Activated naive CD4-positive, alpha-beta T cell treated with anti-CD3 and anti-CD28 coated beads, Interleukin-2, amount 50 U/mL, for 72 hours (primary cell): ENCODE measurements at places on chromosomes 6 and 20.

GRCh38 chr6:69881322-69882151 lies 15.2 kb downstream of the COL19A1 start:
- no peak for DNase-seq

- no peak for DNase-seq
These were observed 329.1 kb downstream of the SAMD5 start for GRCh38 chr6:147837540-147837939.

GRCh38 chr6:170388113-170388512 lies 81.6 kb downstream of the FAM120B start:
- no peak for DNase-seq

DNA sequence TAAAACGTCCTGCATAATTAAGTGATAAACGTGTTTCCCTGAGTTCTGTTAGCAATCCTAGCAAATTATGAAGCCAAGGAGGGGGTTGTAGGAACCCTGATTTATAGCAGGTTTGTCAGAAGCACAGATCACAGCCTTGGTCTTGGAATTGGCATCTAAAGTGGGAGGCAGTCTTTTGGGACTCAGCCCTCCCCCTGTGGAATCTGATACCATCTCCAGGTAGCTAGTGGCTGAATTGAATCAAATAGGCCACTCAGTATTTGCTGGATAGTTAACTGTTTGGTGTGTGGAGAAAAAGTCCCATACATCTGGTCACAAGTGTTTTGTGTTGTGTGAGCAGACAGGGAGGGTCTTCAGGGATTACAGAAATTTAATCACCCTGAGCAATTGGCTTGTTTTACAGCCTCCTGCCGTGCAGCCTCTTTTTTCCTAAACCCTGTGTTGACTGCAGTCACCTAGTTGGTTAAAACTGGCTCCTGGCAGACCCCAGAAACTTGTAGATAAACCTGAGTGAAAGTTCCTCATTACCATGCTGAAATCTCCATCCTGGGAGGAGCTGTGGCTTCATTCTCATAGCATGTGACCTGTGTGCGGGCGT lies 19.0 kb upstream of the KIFC1 start:
- no peak for DNase-seq

- DNase-seq, result no peak
These were observed 78.4 kb downstream of the RNF144B start for GRCh38 chr6:18465410-18466154.

- no peak for DNase-seq
These were observed 25.0 kb downstream of the TMEM242 start for GRCh38 chr6:157298216-157298724.

- no peak for DNase-seq
These were observed 689.5 kb downstream of the PHF3 start for GRCh38 chr6:64325093-64325492.

- no peak for DNase-seq
These were observed 99.8 kb downstream of the TTLL2 start for GRCh38 chr6:167424700-167425099.

GRCh38 chr6:75402296-75402695 lies 91.3 kb downstream of the FILIP1 start:
- no peak for DNase-seq

DNA sequence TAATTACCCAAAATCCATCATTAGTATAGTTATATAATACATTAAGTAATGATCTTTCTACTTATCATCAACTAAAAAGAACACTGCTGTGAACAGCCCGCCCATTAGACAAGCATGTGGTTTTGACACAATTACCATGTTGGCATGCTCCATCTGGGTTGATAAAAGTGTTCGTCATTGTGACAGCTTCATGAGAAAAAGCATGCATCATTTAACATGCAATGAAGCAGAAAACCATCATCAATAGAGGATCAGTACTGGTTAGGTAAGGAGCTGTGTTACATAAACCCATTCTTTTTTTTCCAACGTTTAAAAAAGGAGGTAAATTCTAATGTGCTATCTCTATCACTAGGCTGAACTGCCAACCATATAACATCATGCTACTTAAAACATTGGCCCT lies 101.9 kb downstream of the EPB41L2 start:
- no peak for DNase-seq

GRCh38 chr6:151482290-151482689 lies 11.5 kb upstream of the CCDC170 start:
- no peak for DNase-seq

- no peak for DNase-seq
These were observed 23.8 kb upstream of the POLR1H start for GRCh38 chr6:30037182-30037788.

DNA sequence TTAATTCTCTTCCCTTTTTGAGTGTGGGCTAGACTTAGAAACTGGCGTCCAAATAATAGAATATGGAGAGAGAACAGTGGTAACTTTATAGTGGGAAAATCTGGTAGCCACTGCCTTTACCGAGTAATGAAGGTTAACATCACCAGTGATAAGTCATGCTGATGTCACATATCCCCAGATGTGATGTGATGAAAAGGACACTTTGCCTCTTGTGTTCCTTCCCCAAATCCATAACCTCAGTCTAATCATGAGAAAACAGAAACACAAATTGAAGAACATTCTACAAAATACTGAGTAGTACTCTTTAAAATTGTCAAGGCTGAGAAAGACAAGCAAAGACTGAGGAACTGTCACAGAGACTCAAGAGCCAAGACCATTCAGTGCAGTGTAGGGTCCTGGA lies 17.8 kb downstream of the ANKS1A start:
- no peak for DNase-seq

DNA sequence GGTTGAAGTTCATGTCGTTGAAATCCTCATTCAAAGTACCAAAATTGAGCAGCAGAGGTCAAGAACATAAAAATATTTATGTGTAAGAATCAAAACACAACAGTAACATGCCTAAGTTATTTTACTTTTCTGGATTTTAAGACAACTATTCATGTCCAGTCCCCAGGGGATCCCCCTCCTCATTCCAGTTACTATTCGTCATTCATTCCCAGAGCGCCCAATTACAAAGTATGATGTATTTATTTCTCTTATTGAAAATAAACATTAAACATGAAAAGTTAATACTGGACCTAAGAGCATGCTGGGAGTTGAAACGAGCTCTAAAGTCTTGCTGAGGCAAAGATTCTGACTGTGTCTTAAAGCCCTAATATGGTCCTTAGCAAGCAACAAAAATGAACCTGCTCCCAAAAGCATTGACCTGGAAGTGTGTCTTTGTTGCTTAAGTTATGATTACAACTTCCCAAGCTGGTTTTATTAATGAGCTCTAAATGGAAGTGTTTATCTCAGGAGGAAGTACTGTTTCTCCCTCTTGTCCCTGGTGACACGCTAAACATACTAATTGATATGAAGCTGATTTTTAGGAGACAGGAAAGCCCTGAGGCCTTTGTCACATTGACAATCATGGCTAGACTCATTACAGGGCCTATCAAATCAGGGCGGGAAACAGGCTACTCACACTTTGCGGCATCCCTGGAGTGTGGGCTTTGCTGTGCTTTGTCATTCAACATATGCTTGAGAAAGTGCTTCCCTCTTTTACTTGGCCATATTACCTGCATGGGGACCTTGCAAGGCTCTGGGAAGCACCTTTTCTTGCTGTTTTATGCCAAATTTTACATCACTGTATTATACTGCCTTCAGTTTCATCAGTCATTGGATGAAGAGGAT lies 192.2 kb upstream of the DTNBP1 start:
- no peak for DNase-seq

DNA sequence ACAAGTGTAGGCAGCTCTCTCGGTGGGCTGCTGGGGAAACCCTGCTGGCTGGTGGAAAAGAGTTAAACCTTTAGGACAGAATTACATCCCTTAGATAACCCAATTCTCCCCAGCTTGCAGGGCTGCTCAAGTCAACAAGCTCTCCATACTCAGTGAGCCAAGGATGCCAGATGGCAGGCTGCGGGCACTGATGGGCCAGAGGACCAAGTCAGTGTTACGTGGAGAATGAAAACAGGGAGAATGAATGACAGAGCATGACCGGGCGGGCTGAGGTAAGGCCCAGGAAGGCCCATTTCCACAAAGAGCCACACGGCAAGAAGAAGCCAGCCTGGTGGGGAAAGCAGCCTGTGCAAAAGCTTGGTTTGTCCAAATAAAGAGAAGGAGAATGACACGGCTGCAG lies 58.7 kb upstream of the CD93 start:
- peak; percentile 18 for DNase-seq

DNA sequence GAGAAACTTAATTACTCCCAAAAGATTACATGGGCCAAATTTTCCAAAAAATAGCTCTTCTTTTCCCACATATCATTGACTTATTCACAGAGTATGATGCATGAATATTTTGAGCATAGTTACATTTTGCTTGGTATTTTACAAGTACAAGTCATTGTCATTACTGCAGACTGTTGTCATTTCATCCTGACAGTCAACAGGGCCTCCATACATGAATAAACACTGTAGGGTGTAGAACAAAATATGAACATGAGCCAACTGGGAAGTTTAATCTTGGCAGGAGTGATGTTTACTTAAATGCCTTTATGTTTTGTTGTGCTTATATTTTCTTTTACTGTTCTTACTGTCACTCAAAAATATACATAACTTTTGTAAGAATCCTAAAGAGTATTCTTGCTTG lies 340.7 kb downstream of the ADGRB3 start:
- no peak for DNase-seq

GRCh38 chr6:128713461-128713860 lies 169.5 kb upstream of the LAMA2 start:
- DNase-seq, result no peak

- DNase-seq, result no peak
These were observed 9.9 kb downstream of the BCL2L1 start for GRCh38 chr20:31712564-31713311.
